Renal cortex interstitium (tissue), 15 donors: ENCODE measurements at places on chromosomes 1 and 21.

DNA sequence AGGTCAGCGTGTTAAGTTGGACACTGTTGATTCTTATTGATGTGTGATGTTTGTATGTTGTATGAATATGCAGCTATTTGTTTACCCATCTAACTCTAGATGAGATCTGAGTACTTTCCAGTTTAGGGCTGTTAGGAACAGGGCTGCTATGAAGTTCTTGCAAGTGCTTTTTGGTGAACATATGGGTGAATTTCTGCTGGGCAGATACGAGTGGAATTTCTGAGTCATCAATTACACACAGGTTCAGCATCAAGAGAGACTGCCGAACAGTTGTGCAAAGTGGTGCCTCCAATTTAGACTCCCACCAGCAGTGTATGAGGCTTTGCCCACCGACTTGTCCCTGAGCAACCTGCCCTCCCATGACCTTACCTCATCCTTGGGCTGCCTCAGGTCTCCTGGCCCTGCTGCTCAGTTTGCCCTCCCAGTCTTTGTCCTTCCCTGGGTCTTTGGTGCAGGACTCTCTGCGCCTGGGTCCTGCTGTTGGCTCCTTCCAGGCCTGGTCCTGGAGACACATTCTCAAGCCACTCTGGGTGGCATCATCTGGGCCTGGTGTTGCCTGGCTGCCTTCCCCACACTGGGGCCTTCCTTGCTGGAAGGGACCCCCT lies 343.6 kb downstream of the PTPRU start:
- no peak for DNase-seq

DNA sequence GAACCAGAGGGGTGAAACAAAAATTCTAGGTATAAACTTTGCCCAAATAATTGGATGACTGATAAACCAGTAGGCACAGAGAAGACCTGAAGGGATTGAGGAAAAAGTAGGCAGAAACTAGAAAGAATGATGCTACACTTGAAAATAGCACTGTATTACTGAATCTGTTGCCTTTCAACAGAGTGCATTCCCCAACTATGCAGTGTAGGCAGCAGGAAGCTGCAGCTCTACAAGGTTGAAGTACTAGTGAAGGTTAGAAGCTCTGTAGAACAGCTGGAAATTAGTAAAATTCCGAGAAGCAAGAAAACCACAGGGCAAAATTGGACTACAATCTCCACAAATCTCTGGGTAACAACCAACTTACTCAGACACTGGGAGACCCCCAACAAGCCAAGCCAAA lies 27.4 kb downstream of the ZNF644 start:
- no peak for DNase-seq

DNA sequence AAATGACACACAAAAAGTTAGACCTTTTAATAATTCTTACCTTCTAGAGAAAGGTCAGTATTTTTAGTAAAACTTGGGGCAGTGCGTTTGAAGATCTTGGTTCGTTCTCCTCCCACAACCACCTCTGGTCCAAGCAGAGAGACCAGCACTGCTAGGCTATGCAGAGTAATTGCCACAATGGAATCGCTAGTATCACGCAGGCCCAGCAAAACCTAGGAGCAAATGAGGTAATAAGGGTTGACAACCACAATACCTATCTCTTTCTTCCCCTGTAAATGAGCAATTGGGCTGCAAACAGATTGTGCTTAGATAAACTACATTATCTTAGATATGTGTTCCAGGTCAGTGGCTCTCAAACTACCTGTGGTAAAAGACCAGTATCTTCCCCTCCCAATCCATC lies 34.7 kb downstream of the SCYL3 start:
- no peak for DNase-seq

DNA sequence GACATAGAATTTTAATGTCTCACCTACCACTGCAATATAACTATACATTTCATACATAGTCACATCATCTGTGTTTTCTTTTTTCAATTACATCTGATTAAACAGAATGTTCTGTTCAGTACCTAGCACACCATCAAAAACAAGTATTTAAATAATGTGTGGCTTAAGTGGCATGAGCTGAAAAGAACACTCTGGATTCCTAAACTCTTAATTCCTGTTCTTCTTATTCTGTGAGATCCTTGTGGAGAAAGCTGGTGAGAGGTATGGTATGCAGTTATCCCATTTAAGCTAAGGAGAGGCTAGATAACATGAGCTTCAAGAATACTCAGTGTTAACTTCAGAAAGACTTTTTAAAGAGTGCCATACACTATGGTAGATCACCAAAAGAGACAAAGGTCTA lies 5.5 kb downstream of the TP53BP2 start:
- no peak for DNase-seq

GRCh38 chr1:117985973-117986372 lies 56.4 kb downstream of the WDR3 start:
- DNase-seq, result no peak

- no peak for DNase-seq
Observed at GRCh38 chr1:86258101-86258500, 101.5 kb upstream of the COL24A1 start.

DNA sequence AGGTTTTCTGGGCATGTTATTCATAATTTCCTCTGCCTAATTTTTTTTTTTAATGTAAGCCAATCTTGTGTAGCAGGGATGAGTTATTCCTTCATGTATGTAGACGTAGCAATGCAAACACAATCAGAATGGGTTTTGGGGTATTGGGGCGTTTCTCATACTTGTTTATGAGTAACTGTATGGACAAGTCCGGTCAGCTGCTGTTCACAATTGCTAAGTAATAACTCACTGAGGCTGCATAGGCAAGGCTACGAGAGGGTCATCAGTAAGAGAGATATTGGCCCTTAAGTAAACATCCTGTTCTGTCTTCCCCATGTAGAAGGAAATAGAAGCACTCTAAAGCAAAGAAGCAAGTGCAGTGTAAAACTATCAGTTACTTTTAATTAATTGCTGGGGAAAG lies 9.5 kb upstream of the TARS2 start:
- DNase-seq, result no peak

GRCh38 chr1:20110679-20111078 lies 8.7 kb downstream of the PLA2G2D start:
- no peak for DNase-seq

GRCh38 chr1:174652569-174653280 lies 205.0 kb downstream of the GPR52 start:
- no peak for DNase-seq

- no peak for DNase-seq
Observed at GRCh38 chr1:200372885-200373181, 37.0 kb downstream of the ZNF281 start.

GRCh38 chr1:19454265-19455146 lies 30.8 kb downstream of the CAPZB start:
- DNase-seq, result no peak

DNA sequence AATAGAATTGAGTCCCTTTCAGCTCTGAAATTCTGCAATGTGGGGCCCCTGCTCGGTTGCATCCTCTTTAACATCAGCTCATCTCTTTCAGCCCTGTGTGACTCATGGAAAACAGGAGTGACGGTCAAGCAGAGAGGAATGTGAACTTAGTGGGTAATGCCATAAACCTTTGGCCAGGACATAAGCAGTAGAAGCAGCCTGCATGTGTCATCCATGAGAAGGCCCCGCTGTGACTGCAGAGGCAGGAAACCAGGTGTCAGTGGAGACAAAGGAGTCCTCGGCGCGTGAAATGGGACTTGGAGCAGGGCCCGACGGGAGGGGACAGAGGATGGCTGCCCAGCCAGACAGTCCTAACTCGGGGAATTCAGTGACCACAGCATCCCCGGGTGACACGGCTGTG lies 21.1 kb upstream of the EPHB2 start:
- DNase-seq, result no peak

DNA sequence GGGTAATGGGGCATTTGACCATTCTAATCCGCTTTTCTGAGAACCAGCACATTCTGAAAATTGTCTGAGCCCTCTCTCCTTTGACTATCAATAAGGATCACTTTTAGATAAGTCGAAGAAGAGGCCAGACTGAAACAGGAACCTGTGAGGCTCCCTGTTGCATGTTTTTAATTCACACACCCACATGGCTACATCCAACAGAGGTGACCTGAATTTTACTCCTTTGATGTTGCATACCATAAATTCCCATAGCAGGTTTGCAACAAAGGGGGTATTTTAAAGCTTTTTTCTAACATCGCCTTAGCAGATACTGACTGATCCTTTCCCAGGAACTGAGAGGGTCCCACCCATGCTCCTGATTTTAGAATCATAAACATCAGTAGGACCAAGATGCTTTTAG lies 450.8 kb downstream of the USP25 start:
- DNase-seq, result no peak

DNA sequence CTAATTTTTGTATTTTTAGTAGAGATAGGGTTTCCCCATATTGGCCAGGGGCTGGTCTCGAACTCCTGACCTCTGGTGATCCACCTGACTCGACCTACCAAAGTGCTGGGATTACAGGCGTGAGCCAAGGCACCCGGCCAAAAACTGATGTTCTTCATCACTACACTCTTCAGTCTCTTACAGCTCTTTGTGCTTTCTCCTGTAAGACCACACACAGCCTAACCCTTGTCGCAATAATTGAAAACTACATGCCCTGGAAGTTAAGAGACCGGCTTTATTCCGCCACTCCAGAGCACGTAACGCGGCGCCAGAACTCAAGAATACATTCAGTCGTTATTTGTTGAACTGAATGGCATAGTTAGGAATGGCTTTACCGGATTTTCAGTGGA lies 552 bp downstream of the GPATCH4 start:
- DNase-seq, result no peak

DNA sequence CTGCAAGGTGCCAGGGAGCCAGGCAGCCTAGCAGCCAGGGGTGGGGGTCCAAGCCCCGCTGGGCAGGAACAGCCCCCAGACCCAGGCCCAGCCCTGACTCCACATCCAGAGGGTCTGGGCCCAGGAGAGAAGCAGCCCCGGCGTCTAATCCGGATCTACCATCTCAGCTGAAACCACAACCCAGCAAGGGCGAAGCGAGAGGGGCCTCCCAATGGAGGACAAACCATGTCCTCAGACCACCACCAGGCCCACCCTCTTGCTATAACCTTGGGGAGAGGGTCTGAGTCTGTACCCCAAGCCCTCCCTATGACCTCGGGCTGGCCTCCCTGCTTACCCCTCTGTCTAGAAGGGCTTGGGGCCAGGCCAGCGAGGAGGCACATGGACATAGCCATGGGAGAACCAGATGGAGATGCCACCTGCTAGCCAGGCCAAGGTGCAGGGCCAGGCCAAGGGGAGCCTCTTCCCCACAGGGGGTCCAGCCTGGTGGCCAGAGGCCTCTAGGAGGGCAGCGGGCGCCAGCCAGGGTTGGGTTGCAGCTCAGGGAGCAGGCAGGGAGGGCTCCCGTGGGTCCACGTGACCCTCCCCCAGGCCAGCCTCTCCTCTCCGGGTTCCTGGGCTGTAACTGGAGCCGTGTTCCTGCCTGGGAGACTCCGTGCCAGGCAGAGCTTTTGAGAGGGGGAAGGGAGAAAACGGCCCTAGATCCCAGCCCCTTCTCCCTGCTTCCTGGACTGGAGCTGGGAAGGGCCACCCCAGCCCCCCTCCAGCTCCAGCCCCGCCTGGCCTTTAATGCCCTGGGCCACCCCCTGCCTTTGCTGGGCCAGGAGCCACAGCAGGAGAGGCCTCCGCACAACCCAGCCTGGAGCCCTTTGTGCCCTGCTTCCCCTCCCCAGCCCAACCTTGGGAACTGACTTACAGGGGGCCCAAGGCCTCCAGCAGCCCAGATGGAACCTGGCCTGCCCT lies 2.5 kb downstream of the WNT9A start:
- DNase-seq, result no peak

DNA sequence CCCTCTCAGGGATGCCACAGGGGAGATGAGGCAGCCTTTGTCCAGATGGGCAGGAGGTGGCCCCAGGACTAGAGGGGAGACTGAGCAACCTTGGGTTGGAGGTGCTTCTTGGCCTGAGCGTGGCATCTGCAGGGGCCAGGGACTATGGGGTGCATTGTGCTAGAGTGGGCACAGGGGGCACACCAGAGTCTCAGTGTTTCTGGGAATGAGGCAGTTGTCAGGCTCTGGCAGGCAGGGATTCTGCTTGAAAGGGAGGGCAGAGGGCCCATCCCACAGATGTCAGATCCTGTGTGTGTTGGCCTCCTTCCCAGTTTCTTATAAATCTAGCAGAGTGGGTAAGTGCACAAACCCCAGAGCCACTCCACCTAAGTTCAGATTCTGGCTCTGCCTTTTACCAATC lies 13.7 kb downstream of the LGR6 start:
- DNase-seq, result no peak
